ENCODE measurements at places on chromosomes 11 and 22. TPM values are rescaled to one million over a fixed set of nuclear protein-coding genes. Genes with fewer than 3 reads are reported as not detected.

DNA sequence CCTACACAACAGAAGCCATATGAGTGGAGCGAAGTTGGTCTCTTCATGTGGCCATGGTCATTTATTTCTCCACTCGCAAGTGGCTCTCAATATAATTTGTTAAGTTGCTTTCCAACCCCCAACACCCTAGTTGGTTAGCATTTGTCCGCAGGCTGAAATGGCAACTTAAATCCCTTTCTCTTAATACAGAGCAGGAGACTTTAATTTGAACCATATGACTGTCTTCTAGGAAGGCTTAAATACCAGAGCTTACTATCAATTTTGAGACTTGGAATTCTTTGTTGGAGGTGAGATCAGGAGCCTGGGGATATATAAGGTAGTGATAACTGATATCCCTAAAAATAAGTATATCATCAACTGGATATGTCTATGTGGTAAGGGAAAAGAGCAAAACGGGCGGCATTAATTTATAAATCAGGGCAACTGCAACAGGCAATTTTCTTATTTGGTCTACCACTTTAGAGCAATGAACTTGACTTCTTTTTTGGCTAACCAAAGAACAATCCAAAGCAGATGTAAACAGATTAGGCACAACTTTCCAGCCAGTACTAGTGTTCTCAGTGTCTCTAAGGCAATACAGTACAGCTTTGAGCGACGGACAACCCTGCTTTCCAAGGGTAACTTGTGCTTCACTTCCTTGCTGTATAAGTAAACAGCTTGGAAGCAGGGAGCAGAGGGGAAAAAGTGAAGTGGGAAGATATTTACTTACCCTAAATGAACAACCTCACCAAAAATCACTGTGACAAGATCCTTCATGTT lies 74.7 kb upstream of the APOA1 start:
- no peak for DNase-seq

- no peak for DNase-seq
These were observed 4.4 kb downstream of the DCPS start for GRCh38 chr11:126308271-126308671.

- no peak for DNase-seq
These were observed 87.2 kb downstream of the PLEKHA7 start for GRCh38 chr11:16926883-16927626.

TRIM3 gene
- 128 TPM for total RNA-seq

GRCh38 chr11:22556381-22556780 lies 69.2 kb downstream of the FANCF start:
- DNase-seq = no peak

DNA sequence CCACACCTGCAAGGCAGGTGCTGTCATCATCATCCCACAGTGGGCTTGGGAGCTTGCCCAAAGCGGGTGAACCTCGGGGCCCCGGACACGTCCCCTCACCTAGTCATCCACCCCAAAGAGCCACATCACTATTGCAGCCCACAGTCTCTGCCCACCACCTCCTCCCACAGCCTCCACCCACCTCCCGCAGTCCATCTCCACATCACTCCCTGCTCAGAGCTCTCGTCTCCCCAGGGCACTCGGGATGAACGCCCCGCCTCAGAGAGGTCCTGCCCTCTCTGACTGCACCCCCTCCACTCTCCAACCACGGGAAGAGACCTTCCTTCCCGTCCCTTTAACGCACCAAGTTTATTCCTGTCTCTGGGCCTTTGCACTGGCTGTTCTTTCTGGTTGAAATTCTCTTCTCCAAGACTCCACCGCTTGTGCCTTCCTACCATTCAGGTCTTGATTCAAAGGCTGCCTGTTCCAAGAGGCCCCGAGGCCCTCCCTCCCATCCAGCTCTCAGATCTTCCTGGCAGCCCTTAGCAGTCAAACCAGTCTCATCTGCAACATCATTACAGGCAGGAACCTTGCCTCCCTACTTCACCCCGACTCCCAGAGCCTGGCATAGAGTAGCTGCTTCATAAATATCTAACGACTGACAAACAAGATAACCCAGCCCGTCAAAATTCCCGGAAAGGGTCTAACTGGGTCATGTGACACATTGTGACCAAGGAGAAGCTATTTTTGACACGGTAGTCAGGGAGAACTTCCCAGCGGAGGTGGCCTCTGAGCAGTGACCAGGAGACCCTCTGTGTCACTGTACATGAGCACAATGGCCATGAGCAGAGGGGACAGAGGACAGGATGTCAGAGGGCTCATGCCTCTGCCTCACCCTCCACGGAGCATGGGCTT lies 11.1 kb downstream of the KCNJ4 start:
- DNase-seq = no peak

SLC37A2 gene
- total RNA-seq = 0.74 TPM

CDC42EP2 gene
- 23.5 TPM for total RNA-seq

GRCh38 chr11:130549393-130549999 lies 101.1 kb downstream of the ADAMTS15 start:
- no peak for DNase-seq

DNA sequence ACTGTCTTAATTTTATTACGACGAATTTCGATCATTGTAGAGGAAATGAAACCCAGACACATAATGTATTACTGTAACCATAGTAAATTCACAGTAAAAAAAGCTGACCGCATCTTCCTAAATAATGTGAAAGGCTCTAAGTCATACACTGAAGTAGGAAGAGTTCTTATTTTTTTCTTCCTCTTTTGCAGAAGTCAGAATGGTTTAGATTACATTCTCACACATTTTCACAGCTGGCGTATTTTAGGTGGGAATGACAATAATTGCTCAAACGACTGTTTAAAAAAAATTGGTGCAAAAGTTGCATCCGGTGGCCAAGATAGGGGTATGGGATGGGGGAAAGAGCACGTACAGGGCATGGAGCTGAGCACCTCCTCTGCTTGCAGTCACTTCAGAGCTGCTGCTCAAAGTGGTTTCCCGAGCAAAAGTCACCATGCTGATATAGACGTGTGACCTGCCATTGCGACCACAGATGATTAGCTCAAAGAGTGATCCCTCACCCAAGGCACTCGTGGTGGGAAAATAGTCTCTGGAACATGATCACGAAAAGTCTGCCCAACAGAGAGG lies 35.3 kb downstream of the MMP13 start:
- DNase-seq = no peak

- DNase-seq = no peak
These were observed 49.7 kb downstream of the GGTLC2 start for GRCh38 chr22:22694106-22694505.

DNA sequence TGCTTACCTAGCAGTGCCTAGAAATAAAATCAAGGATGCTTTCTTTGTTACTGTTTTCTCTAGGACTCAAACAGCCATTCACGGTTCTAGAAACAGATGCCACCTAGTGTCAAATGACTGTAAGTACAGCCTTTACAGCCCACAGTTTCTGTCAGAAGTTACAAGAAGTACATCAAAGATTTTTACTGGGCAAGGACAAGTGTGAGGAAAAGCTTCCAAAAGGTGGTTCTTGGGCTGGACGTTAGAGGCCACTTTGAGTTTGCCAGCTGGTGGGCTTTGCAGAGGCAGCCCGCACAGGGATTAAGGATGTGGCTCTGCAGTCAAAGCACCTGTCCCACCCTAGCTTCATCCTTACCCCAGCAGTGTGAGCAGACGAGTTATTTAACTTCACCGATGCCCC lies 6.9 kb downstream of the KMT5B start:
- DNase-seq = no peak

GGTLC2 gene
- total RNA-seq = not detected

GRCh38 chr22:46030231-46030880 lies 53.4 kb upstream of the WNT7B start:
- DNase-seq = no peak

DNA sequence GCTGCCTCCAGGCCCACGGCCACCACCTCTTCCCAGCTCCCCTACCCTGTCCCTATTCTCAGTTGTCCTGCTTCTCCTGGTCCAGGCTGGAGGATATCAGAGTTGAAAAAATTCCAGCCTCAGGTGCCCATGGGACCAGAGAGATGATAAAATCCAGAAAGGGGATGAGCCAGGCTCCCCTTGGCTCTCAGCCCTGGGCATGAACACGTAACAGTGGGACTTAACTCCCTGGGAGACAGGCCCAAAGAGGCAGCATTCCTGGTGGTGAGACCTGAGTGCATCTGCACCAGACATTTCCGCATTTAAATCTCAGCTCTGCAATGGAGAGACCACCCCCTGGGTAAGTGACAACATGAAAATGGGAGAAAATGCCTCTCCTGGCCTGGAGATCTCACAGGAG lies 10.4 kb upstream of the SLC39A13 start:
- DNase-seq = no peak

P2RX3 gene
- 496 TPM for total RNA-seq

- peak; percentile 71 for DNase-seq
These were observed 1.0 kb downstream of the PAX6 start for GRCh38 chr11:31809857-31810778.

- no peak for DNase-seq
These were observed 15.4 kb downstream of the MORC2 start for GRCh38 chr22:30953206-30953605.

CALCA gene
- total RNA-seq = not detected

- no peak for DNase-seq
These were observed 663.4 kb upstream of the TENM4 start for GRCh38 chr11:80104191-80104590.

GRCh38 chr11:87967459-87967858 lies 207.8 kb downstream of the RAB38 start:
- no peak for DNase-seq

SERPING1 gene
- 46.1 TPM for total RNA-seq

GRCh38 chr22:47289336-47289985 lies 527.0 kb downstream of the TBC1D22A start:
- DNase-seq = no peak

- DNase-seq = no peak
These were observed 151.6 kb upstream of the TENM4 start for GRCh38 chr11:79592406-79592805.

DNA sequence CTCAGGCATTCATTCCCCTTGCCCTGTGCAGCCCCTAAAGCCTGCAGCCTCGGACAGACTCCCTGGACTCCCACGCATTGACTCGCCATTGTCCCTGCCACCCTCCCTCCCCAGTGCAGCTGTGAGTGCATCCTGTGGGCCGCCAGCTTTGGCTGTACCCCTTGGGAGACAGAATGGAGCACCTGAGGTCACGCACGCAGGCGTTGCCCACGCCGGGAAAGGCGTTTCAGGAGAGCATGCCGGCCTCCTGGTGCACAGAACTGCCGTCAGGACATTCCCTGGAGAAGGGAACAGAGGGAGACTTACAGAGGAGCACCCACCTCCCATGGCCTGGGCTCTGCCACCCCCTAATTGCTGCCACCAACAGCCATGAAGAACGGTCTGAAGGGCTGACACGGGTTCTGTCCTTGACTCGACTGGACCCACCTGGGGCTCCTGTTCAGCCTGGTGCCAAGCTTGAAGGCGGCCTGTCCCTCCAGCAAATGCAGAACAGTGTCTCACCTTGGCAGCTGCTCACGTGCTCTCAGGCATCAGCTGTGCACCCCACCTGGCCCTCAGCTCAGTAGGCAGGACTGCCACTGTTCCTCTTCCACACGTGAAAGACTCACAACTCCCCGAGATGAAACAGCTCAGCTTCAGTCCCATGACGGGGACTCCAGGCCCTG lies 503.8 kb downstream of the BRD1 start:
- DNase-seq = no peak

GRCh38 chr11:88779577-88779976 lies 286.2 kb downstream of the GRM5 start:
- DNase-seq = no peak

DNA sequence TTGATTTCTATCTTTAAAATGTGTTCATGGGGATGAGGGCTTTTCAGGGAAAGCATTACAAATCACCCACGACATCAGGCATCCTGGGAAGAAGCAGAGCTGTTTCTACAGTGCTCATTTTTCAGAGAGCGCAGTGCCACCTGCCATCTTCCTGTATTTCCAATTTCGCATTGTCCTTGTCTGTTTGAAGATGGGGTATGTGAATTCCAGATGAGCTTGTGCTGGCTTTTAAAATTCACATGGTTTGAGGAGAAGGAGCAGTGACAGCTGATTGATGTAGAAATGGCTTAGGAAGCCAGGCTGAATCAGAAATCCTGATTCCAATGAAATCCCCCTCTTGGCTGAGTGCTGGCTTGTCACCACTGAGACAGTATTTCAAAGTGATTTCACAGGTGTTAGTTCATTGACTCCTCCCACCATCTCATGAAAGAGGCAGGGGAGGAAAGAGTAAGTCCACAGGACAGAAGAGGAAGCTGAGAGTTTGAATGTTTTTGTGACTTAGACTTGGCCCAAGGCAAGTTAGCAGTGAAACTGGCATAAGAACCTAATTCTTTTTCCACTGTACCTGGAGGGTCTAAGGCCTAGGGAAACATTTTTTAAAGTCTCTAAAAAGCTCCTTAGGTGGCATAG lies 344.6 kb upstream of the C11orf87 start:
- no peak for DNase-seq

- DNase-seq = peak; percentile 11
These were observed 4.5 kb downstream of the RPS6KB2 start for GRCh38 chr11:67432655-67433349.

GRCh38 chr11:62804310-62805075 lies 747 bp downstream of the NXF1 start:
- DNase-seq = no peak

DNA sequence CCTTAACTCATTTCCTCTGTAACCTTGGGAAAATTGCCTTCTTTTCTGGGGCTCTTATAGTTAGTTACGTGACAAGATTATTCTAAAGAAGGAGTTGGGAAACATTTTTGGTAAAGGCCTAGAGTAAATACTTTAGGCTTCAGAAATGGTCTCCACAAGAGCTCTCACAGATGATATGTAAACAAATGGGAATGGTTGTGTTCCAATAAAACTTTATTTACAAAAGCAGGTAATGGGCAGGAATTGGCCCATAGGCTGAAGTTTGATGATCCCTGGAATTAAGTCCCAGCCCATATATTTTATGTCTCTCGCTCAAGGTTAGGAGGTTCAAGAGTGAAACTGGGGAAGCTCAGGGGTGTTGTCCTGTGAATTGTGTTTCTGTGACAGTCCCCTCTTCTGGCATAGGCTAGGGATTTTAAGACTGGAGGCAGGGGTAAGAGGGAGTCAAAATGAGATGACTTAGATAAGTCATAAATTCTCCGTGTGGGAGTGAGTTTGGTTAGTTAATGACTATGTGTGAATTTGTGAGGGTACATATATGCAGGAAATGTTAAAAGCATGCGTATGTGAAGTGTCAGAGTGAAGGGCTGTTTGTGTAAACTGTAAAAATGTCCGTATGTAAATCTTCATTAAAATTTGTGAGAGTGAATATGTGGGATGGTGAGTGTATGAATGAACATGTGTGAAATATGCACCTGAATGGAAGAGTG lies 7.4 kb upstream of the OR52B4 start:
- DNase-seq = no peak

DNA sequence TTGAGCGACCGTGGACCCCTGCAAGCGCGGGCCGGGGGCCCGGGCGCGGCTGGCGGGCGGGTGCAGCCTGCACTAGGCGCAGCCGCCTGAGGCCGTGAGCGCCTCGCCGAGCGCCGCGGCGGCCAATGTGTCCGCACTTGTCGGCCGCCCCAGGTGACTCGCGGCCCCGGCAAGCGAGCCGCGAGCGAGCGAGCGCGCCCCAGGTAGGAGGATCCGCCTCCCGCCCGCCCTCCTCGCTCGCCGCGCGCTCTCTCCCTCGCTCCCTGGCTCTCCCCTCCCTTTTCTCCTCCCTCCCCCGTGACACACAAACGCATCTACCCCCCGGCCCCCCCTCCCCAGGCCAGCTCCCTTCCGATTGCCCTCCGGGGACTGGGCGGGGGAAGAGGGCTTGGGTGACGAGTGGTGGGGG lies at the start of gene WNT7B:
Gene WNT7B, minus strand, starts transcription at position 160 of the 409 bp plus-strand sequence. CDS start 408 bp downstream, outside the sequence.
- DNase-seq = no peak

GRCh38 chr11:45209891-45210699 lies 63.7 kb downstream of the PRDM11 start:
- DNase-seq = peak; percentile 66

OR52N4 gene
- not detected for total RNA-seq

- DNase-seq = no peak
These were observed 46.8 kb downstream of the PKNOX2 start for GRCh38 chr11:125211191-125211947.

- DNase-seq = peak; percentile 77
These were observed 4.6 kb upstream of the GALR3 start for GRCh38 chr22:37818409-37819104.
